ENCODE measurements at places on chromosomes 16 and 17.

DNA sequence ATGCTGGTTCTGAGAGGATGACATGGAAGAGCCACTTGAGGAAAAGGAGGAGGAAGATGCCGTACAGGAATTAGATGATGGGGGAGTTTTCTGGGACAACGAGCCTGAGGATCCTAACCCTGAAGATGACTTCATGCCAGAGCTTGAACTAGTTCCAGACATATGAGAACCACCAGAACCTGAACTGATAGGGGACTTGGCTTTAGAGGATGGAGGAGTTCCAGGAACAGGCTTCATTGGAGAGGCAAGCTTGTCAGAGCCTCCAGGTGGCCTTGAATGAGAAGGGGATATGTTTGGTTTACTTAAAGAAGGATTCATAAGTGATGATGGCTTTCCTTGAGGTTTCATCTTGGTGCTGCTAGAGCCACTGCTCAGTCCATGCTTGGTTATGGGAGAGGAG, 6.9 kb upstream of the FBXL20 start:
- no peak for DNase-seq

GRCh38 chr17:5582209-5583185, 1.8 kb downstream of the NLRP1 start:
- DNase-seq, result no peak

- peak; percentile 82 for DNase-seq
Measured at GRCh38 chr16:50665128-50665878, 15.8 kb downstream of the SNX20 start.

- no peak for DNase-seq
Measured at GRCh38 chr16:86734543-86735460, 156.5 kb downstream of the FOXL1 start.

DNA sequence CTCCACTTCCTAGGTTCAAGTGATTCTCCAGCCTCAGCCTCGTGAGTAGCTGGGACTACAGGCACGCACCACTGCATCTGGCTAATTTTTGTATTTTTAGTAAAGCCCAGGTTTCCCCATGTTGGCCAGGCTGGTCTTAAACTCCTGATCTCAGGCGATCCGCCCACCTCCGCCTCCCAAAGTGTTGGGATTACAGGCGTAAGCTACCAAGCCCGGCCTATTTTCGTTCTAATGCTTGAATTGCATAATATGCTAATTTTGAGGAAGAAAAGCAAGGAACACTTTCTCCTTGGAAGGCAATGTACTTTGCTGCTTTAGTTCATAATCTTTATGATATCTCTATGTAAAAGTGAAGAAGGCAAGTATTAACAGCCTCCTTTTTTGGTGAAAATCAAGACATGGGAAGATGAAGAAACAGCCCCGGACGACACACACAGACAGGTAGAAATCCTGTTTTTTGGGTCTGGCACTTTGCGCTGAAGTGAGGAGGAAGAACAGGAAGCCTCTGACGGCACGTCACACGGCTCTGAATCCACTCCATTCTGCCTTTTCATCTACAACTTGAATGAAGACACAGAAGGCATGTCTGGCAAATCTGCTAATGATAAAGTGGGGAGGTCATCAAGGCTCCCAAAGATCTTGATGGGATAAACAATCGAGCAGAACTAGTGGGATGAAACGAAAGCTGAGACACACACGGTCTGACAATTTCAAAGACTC, 24.9 kb downstream of the VPS53 start:
- no peak for DNase-seq

DNA sequence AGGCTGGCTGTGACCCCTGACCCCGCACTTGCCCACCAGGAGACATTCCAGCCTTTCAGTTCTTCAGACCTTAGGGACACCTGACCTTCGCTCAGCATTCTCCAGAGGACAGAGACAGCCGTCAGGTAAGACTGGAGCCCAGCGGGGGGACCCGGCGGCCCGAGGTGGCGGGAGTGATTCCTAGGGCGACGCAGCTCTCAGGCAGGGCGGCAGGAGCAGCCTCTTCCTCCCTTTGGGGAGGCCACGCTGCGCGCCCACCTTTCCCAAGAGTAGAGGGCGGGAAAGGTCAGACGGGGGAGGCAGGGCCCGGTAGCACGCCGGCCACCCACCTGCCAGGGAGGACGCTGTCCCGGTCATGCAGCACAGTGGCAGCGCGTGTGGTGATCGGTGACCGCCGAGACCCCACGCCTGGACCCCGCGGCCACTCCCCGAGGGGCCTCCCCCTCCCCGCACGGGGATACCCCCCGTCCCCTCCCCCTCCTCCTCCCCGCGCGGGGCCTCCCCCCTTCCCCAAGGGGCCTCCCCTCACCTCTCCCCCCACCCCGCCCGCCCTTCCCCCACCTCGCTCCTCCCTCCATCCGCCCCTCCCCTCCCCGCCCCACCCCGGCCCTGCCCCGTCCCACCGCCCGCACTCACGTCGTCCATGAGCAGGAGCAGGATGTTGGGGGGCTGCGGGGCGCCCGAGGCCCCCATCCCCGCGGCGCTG, 472 bp downstream of the GALNS start:
- no peak for DNase-seq

GRCh38 chr16:88473666-88474534, 20.8 kb downstream of the ZFPM1 start:
- DNase-seq, result no peak

- no peak for DNase-seq
Measured at GRCh38 chr17:18161207-18162145, 22.2 kb upstream of the ALKBH5 start.

DNA sequence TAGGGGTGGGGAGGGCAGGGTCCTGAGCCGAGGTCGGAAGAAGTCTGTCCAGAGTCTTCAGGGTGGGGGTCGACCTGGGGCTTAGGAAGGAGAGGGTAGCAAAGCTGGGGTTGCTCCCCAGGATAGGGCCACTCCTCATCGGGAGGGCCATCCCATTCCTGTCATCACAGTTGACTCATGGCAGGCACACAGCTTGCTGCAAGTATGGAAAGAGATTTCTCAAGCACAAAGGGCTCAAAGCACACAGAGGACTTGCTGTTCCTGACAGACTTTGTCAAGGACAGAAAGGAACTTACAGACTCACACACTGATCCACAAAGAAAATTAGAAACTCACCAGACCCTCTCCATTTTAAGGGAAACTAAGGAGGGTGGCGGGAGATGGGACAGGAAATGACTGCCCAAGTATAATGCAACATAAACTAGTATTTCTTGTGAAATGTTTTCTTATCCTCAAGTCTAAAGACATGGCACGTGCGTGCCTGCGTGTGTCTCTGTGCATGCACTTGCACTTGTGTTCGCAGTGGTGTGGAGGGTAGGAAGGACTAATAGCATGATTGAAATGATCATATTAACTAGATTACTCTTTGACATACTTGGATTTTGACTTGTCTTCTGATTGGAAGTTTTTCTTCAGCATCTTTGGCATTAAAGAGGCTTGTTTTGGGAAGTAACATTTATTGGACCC, 2.4 kb downstream of the AOC2 start:
- no peak for DNase-seq

- DNase-seq, result no peak
Measured at GRCh38 chr17:72523491-72523890, 402.7 kb downstream of the SOX9 start.

- DNase-seq, result no peak
Measured at GRCh38 chr17:19321481-19322128, 40.9 kb downstream of the B9D1 start.

- no peak for DNase-seq
Measured at GRCh38 chr17:7444682-7445618, at the start of gene CHRNB1. Gene CHRNB1, plus strand, starts transcription at chr17:7445061. Its CDS starts 67 bp downstream, at chr17:7445128.

DNA sequence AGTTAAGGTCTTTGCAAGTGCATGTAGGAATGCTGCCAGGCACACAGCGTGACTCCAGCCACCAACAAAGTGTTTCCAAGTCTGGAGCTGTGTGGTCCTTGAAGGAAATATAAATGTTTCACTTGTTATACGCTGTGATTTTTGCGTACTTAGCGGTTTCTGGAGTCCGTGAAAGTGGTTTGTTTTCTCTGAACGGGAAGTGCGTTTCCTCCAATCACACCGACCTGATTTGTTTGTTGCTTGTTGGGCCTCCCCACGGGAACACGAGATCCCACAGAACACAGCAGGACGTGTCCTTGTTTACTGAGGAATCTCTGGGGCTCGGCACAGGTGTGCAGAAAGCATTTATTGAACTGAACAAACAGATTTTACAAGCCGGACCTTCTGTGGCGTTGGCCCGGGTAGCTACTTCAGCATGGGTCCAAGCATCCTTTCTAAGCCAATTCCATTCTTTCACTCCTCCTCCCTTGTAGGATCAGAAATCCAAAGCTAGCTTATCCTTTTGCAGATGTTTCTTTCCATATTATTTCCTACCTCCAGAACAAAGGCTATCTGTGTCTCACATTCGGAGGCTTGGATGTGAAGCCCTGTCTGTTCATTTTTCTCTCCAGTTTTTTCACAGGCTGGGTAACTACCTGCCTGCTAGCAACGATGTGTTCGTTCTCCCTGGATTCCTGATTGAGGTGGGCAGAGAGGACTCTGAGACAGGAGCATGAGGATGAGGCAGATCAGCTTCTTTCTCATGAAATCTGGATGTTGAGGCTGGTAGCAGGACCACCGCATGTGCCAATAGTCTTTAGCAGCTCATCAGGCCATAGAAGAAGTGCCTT, 44.6 kb downstream of the ABAT start:
- DNase-seq, result no peak

GRCh38 chr16:61891460-61891859, 144.8 kb downstream of the CDH8 start:
- DNase-seq, result no peak

DNA sequence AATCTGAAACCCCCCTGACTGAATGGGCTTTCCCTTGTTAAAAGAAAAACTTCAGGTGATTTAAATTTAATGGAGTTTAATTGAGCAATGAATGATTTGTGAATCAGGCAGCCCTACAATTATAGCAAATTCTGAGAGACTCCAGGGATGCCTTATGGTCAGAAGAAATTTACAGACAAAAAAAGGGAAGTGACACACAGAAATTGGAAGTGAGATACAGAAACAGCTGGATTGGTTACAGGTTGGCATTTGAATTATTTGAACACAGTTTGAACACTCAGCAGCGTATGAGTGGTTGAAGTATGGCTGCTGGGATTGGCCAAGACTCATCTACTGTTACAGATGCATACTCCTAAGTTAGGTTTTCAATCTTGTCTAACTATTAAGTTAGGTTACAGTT, 19.0 kb upstream of the CPHXL start:
- DNase-seq, result no peak

DNA sequence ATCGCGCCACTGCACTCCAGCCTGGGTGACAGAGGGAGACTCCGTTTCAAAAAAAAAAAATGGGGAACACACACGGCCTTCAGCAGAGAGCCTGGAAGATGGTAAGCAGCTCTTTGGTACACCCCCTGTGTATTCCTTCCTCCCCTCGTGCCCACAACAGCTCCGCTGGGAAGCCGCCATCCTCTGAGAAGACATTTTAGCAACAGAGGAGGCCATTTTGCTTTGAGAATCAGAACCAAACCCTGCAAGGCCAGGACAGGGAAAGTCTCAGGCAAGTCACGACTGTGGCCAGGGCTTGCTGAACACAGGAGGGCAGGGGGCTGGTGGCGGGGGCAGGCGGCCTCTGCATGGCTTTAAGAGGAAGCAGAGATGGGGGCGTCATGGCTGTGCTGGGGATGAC, 45.7 kb downstream of the SOCS1 start:
- no peak for DNase-seq

GRCh38 chr16:56298948-56299596, 107.8 kb downstream of the GNAO1 start:
- DNase-seq, result no peak

GRCh38 chr17:28982131-28982793, 23.6 kb downstream of the SEZ6 start:
- peak; percentile 38 for DNase-seq

DNA sequence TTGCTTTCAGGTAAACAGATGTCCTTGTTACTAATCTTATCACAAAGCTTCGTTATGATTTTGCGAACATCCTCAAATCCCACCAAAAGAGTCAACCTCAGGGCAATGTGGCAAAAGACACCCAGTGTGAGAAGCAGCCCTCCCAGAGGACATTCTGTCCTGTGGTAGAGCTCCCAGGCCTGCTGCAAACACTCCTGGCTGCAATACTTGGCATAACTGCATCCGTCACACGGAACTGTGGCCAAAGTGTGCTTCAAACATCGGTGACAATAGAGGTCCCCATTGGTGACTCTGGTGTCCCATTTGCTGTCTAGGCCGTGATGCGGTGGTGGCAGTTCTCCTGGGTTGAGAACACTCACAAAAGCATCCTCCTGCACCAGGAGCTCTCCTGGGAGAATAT, 29.5 kb downstream of the SMYD4 start:
- DNase-seq, result no peak

DNA sequence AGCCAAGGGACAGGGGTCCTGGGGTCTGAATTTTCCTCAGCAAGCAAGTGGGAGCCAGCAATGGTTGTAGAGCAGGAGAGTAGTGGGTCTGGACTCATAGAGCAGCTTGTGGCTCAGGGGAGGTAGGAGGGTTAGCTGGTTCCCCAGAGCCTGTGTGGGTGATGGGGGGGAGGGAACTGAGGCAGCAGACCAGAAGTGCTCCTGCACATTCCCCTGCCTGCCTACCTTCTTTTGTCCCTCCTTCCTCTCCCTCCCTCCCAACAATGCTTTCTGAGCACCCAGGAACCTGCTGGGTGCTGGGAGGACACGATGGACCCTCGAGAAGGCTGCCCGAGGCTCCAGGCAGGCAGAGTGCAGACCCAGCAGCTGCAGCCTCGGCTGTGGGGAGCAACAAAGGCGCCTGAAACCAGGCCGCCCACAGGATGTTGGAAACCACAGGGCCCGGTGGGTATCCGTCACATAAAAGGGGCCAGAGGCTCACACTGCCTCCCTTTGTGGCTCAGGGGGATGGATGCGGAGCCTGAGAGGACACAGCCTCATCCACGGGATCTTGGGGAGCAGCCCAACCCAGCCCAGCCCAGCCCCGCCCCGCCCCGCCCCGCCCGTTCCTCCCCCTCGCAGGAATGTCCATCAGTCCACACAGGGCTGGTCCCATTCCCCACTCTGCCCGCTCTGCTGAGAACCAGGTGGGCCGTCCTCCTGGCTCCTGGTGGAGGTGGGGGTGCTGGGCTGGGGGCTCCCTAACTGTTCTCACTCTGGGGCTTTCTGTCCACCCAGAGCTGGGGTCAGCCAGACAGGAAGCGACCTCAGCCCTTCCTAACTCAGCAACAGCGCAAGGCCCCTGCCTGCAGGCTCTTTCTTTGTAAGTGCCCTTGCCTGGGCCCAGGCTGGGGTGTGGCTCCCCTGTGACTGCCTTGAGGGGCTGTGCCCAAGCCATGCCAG, 1.7 kb upstream of the NLRC3 start:
- DNase-seq, result peak; percentile 67

- DNase-seq, result no peak
Measured at GRCh38 chr17:68048996-68049395, 13.5 kb downstream of the KPNA2 start.

DNA sequence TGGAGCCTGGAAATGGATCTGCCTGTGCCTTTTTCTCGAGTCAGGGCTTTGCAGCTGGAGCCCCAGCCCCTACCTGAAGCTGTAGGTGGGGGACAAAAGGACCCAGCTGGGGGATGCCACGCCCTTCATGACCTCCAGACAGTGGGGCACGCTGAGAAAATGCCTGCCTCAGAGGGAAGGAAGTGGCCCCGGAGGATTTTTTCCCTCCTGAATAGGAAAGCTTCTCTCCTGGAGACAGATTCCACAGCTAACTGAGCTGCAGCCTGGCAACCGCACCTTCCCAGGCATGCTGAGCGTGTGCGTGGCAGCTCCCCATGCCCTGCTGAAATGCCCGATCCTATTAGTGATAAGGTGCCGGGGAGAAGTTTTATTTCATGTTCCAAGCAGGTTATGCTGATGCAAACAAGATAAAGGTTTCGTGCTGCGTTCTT, 58.0 kb downstream of the AIPL1 start:
- no peak for DNase-seq

- DNase-seq, result no peak
Measured at GRCh38 chr16:88461331-88462269, 8.5 kb downstream of the ZFPM1 start.

- no peak for DNase-seq
Measured at GRCh38 chr16:80507538-80507937, 33.3 kb upstream of the DYNLRB2 start.
